ENCODE measurements at places on chromosomes 4 and X.

- DNase-seq: no peak
Observed at GRCh38 chr4:145252190-145252589, 71.8 kb upstream of the OTUD4 start.

DNA sequence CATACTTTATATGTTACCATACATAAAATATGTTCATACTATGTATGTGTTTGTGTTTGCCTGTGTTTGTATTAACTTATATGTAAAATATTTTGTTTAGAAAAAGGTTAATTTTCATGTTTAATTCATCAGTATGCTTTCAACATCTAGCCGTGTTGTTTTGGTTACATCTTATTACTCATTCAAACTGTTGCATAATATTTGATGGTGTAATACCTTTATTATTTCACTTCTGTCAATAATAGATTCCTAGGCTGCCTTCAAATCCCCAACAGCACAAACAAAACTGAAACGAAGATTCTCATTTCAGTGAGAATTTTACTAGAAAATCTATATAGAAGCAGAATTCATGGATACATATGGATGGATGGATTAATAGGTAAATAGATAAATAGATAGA, 462.3 kb upstream of the ADGRL3 start:
- DNase-seq: no peak

DNA sequence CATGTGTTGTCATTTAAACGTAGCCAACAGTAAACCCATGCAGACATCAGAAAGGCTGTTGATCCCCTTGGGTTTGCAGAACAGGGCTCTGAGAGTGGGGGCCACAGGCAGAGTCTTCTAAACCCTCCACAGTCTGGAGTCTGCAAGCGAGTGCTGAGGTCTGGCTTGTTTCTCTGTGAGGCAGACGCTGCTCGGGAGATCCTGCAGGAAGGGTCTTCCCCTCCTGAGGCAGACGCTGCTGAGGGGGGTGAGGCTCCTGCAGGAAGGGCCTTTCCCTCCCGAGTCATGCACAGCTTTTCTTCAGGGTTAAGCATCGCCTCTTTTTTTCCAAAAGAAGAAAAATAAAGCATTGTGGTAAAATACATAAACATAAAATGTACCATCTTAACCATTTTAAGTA, 17.1 kb upstream of the PDE6B start:
- no peak for DNase-seq

GRCh38 chr4:78766026-78766425, 10.1 kb upstream of the BMP2K start:
- no peak for DNase-seq

DNA sequence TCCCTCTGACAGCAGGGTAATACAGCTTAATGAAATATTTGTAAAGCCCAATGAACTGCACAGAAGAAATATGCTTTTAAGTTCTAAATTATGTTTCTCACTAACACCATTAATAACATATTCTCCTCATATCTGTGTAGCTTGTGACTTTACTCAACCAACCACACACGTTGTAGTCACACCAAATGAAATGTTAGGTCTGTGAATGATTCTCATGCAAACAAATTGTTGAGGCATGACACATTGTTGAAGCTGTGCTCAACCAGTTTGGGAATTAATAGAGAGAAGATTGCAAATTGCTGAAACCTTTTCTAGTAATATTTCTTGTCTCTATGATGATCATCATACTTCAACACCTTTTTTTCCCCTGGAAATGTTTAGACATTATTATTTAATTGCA, 645.9 kb downstream of the PCDH7 start:
- DNase-seq: no peak
